ENCODE measurements at places on chromosomes 4 and X.

GRCh38 chrX:149711545-149712236 lies at the start of gene MAGEA11:
Gene MAGEA11 (plus strand): TSS chrX:149712060. CDS start chrX:149713160, 1,100 bp downstream.
- no peak for DNase-seq

- DNase-seq, result no peak
Measured at GRCh38 chrX:134388161-134389109, 71.5 kb upstream of the HPRT1 start.

- DNase-seq, result no peak
Measured at GRCh38 chr4:100609810-100610209, 92.0 kb upstream of the EMCN start.

GRCh38 chr4:80006935-80007744 lies 65.9 kb downstream of the ANTXR2 start:
- no peak for DNase-seq

DNA sequence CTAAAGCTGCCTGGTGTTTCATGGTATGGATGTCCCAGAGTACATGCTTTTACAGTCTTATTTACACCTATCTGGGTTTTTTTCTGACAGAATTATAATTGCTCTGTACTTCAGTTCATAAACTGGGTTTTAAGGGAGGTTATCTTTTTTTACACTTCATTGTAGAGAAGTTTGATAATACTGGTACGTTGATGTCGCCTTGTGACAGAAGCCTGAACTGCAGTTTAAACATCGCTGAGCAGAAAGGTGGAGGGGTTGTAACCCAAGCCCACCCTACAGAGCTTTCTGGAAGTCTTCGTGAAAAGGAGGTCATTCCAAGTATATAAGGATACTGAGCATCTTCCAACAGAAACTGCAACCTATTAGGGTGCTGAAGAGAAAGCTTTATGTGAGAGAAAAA lies 46.4 kb downstream of the BEX1 start:
- no peak for DNase-seq

Measured in activated CD8-positive, alpha-beta memory T cell treated with anti-CD3 and anti-CD28 coated beads for 1 hour (primary cell).